Smooth muscle cell of the brain vasculature (primary cell): ENCODE measurements at places on chromosomes 6 and 20.

DNA sequence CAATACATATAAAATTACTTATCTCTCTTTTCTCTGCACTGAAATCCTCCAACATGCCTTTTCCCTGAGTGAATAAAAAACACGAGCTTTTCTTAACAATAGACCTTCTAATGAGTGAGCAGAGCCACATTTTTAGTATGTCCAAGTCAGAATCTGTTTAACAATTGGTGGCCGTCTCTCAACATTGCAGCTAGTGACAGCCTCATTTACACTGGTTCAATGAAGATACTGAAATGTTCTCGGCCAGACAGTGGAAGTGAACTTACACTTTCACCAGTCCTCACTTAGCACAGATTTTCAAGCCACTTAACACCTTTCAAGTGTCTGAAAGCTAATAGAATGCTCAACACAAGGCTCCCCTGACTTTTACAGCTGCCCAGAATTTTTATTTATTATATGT lies 767.1 kb downstream of the KIF16B start:
- DNase-seq, result no peak

DNA sequence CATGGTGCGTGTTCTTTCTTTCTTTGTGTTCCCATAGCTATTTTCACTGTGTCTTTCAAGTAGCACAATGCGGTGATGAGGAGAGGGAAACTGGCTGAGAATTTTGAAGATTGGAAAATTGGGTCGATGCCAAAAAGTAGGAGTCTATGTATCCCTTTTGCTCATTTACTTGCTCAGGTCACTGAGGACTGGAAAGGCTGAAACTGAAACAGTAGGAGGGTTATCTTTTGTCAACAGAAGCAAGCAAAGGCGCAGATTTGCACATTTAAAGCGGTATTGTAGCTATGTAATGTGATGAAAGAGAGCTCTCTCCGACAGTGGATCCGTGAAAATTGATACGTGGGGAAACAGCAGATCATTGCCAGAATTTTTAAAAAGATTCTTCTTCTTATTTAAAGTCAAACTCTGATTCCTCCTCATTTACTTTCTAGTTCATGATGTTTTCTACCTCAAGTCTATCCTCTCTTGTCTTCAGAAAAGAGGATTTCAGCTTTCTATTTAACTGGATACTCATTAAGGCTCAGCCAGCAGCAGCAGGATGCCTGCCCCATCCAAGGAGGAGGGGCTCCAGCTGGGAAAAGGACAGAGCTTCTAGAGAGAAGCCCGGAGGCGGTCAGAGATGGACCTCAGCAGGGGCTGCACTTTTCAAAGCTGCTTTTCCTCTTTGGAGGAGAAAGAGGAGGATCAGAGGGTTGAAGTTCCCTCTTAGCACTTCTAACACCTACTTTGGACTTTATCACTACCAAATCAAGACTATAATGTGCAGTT lies 15.9 kb upstream of the FYN start:
- DNase-seq, result no peak

- no peak for DNase-seq
Observed at GRCh38 chr6:37624121-37624520, 73.6 kb downstream of the MDGA1 start.

- no peak for DNase-seq
Observed at GRCh38 chr6:156021746-156022396, 566.2 kb upstream of the NOX3 start.

DNA sequence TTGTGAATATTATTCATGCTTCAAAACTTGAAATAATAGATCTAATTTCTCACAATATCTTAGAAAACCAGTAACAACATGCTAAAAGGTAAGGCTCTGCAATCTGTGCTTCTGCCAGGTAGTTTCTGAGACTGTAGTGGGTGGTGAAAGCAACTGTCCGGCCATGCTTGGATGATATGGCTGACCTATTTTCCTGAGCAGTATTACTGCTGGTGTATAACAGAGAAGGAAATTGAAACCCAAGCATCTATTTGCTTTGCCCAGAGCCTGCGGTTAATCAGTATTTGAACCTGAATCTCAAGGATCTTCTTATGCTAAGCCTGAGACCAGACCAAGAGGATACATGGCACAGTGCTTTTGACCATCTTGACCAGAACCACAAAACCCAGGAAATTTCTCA lies 563.8 kb downstream of the COL12A1 start:
- no peak for DNase-seq
